ENCODE measurements at places on chromosomes 11 and 22.

- no peak for DNase-seq
Measured at GRCh38 chr22:28025333-28025732, 106.3 kb upstream of the PITPNB start.

- DNase-seq = no peak
Measured at GRCh38 chr11:78954696-78955095, 380.0 kb upstream of the NARS2 start.

GRCh38 chr11:125429174-125429707 lies 66.8 kb downstream of the FEZ1 start:
- no peak for DNase-seq

DNA sequence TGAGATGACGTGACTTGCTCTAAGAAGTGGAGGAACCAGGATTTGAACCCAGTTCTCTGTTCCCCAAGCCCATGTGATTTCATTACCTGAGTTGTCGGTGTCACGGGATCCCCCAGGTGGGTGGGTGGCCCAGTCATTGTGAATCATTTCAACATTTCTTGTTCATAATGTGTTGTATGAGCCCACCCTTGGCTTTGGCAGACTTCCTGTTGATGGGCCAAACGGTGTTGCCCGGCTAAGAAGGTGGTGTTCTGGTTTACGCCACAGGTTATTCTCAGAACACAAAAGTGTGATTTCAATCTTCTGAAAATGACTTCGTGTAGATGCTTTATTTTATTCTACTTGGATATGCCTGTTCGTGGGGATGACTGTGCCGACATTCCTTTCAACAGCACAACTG lies 21.6 kb upstream of the ST14 start:
- no peak for DNase-seq

DNA sequence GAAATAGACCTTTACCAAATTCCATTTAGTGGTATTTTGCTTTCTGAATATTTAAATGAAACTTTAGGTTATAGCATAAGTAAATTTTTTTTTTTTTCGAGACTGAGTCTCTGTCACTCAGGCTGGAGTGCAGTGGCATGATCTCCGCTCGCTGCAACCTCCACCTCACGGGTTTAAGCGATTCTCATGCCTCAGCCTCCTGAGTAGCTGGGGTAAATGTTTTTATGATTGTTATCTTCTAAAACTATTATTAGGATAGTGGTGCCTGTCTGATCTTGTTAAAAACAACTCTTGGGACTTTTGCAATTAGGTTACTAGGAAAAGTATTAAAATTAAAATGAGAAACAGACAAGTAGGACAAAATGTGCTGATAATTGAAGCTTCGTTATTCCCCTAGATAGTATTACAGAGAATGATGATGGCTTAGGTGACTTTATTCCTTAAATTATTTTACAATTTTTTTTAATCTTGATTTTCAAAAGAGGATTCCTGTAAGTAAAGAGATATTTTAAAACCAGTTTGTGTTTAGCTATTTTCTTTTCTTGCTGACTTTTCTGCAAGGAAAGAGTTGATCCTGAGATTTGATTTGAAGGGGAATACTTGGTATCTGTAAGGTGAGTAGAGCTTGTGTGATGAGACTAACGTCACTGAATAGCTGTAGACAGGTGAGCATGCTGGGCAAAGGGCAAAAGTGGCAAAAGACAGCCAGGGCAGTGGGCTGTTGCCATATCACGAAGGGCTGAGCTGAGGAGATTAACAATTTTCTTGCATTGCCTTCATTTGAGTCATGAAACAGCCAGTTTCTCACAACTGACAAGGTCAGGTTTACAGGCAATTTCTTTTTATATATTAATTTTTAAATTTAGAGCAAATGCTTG lies 20.8 kb downstream of the CRKL start:
- no peak for DNase-seq

DNA sequence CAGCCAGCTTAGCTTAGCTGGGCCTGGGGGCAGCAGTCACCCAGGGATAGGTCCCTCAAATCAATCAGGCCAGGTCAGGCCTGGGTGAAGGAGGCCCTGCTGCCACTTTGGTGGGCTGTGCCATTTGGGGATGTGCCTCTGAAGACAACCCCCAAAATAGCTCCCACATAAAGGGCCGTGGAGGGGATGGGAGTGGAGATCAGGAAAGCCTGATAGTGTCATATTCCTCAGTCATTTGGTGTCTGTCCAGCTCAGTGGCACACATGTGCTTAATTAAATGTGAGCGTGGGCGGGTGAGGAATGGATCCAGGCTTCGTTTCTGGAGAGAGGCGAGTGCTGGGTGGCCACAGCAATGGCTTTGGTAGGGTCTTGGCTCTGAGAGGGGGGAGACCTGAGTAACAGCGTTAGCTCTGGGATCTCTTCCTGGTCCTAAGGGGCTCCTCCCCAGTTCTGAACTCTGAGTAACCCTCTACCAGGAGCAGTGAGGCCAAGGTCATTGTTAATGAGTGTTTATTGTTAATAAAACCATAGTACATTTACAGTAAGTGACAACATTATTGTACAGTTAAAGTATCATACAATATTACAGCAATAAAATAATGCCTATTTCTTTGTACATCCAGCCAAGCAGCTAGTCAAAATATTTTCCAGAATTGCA lies 45.2 kb downstream of the NAT10 start:
- DNase-seq = no peak

DNA sequence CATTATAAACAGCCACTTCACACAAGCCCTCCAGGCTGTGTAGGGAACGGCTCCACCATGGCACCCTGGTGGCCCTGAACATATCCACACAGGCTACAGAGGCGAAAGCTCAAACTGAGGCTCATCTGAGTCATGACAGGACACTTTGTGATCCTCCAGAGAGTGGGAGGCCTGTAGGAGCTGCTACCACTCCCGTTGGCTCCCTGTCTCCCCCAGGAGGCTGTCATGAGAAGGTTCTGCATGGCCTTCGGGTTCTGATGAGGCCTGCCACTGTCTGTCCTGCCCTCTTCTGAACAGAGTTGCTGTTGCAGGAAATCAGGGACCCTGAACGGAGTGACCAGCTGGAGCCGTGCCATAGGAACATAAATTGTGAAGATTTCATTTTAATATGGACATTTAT lies 23.8 kb upstream of the ALDH3B2 start:
- no peak for DNase-seq

DNA sequence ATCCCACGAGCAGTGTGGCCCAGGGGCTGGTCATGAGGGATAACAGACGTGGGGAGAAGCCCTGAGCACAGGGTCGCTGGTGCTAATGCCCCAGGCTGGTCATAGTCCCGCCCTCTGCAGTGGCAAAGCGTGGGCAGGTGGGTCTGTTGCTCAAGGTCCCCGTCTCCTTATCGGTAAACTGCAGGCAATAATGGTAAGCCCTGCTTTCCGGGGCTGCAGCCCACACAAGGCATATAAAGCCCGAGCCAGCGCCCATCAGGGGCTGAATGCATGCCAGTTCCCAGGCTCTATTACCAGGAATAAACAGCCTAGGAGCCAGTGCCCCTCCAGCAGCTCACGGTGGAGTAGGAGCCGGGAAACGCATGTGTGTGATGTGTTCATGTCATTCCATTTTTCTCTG lies 261.0 kb downstream of the BRD1 start:
- no peak for DNase-seq

DNA sequence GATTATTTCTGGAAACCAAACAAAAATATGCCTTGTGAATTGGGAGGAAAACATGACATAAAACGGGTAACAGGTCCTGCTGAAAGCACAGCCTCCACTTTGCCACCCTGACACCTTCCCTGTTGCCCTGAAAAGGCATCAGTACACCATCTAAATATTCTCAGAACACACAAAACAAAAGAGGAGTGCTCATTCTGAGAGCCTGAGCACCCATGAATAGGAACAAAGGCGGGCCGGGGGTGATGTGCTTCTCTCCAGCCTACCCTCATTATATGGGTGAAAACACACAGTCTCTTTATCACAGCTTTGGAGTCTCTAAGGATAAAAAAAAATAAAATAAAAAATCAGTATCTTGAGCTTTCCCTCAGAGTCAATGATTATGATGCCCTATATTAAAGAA lies 19.7 kb downstream of the SCUBE2 start:
- DNase-seq = no peak

Data from stimulated activated CD8-positive, alpha-beta memory T cell treated with anti-CD3 and anti-CD28 coated beads, Interleukin-15, amount 100 ng/mL, for 4 hours (primary cell).